Stomach (tissue), 19 donors: ENCODE measurements at places on chromosomes 1 and 21. TPM values are rescaled to one million over a fixed set of nuclear protein-coding genes. Genes with fewer than 3 reads are reported as not detected.

GRCh38 chr1:207502726-207503125 lies 6.8 kb downstream of the CR1 start:
- DNase-seq: no peak

GRCh38 chr1:222031318-222031717 lies 289.4 kb upstream of the DUSP10 start:
- DNase-seq: no peak

DNA sequence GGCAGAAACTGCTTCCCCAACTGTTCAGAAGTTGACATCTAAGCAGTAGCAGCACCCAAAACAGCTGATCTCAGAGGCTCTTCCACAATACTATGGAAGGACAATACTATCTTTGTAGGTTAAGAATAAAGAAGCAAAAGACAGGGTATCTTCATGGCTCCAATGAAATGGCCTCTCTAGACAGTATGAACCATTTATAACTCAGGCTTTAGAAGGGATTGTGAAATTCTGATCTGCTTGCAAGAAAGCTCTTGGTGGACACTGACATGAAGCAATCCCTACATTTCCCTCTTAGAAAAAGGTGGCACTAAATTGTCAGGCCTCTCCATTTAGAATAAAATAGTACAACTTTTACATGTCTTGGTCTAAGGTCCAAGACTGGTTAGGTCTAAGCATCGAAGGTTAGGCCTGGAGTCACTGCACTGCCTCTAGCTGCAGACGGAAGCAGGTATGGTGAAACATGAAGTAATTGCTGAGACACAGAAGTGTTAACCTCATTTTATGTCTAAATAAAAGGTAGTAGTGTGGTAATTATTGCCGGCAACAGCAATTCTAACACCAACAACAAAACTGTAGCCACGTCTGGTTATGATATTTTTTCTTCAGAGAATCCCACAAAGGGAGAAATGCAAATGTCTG lies 50.6 kb upstream of the HP1BP3 start:
- no peak for DNase-seq

DNA sequence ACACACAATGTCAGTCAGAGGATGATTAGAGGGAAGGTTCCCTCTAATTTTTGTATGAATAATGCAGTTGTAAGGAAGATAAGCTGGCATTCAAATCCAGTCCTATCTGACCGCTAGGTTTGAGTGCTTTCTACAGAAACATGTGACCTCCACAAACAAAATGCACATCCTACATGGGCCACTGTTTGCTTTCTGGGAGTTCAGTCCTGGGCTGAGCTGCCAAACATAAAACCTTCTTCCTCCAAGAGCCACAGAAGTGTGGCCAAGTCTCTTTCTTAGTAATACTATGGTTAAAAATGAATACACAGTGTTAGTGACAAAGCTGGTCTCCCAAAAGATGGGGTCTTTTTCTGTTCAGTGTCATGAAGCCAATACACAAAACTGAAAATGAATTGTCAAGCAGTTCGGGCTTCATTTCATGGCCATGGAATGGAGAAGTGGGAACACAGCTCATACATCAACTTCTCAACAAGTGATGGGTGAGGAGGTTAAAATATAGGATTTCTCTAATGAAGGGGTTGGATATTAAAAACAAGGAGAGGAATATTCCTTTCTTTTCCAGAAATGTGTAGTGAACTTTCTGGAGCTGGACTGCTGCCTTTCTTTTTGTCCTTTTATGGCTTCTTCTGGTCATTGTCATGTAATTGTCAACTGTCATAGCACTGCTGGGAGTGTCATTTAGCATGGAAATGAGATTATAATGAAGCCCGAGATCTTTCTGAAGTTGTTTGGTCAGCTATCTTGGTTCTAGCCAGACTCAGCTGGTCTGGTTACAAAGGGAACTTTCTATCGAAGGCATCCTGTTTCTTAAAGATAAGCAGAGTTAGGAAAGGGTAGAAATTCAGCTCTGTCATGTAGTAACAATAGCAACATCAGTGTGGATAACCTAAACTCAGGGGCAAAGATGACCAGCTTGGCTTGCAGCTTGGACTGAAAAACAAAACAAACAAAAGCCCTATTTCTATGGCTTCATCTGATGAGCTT lies 135.1 kb downstream of the CHD1L start:
- no peak for DNase-seq

DNA sequence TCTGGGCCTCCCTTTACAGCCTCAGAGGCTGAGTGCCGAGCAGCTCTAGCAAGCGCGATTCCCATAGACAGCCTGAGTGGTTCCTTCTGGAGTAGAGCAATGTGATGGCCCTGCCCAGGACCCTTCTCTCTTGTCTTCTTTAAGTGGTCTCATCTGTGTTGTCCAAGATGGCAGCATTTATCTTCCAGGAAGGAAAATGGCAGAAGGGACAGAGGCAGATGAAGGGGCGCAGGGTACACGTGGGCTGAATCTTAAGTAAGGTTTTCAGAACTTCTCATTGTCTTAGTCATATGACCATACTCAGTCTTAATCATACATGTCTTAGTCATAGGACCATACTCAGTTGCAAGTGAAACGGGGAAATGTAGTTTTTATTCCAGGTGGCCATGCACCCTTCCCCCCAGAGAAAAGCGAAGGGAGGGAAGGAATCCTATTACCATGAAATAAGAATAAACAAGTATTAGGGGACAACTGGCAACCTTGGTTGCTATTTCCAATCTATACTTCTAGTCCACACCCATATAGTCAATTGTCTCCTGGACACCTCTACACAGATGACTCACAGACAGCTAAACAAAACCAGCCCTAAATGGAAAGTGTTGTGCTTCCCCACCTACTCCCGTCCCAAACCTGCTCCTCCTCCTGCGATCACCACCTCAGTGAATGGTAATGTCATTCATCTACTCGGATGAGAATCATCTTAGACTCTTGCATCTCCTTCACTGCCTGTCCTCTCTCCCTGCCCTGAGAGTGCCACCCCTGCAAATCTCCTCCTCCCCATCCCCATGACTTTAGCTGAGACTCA lies 13.3 kb downstream of the OVAAL start:
- DNase-seq: no peak

DNA sequence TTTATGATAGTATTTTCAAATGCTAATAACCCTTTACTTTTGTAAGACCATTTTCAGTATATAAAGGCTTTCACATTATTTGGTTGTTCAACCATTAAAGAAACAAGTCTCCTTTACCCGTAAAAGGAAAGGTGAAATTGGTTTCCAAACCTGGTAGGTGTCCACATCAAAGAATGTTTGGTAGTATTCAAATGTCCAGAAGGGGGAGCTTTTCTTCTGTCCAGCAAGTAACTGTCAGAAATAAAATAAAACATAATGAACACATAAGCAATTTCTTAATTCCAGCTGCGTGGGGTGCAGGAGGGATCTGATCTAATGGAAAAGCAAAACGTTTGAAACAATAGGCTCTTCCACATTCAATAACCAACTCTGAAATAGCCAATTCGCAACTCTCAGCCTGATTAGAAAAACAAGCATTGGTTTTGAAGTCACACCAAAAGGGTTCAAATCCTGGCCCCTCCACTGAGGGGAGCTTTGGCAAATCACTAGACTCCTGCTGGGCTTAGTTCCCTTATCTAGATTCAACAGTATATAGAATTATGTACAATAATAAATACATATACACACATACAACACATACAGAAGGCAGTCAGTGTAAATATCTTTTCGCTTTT lies 11.0 kb downstream of the YIPF1 start:
- no peak for DNase-seq

- DNase-seq: no peak
Measured at GRCh38 chr1:109881906-109882287, 28.8 kb upstream of the CSF1 start.

- DNase-seq: peak; percentile 26
Measured at GRCh38 chr21:17793246-17794123, 25.7 kb downstream of the C21orf91 start.

DNA sequence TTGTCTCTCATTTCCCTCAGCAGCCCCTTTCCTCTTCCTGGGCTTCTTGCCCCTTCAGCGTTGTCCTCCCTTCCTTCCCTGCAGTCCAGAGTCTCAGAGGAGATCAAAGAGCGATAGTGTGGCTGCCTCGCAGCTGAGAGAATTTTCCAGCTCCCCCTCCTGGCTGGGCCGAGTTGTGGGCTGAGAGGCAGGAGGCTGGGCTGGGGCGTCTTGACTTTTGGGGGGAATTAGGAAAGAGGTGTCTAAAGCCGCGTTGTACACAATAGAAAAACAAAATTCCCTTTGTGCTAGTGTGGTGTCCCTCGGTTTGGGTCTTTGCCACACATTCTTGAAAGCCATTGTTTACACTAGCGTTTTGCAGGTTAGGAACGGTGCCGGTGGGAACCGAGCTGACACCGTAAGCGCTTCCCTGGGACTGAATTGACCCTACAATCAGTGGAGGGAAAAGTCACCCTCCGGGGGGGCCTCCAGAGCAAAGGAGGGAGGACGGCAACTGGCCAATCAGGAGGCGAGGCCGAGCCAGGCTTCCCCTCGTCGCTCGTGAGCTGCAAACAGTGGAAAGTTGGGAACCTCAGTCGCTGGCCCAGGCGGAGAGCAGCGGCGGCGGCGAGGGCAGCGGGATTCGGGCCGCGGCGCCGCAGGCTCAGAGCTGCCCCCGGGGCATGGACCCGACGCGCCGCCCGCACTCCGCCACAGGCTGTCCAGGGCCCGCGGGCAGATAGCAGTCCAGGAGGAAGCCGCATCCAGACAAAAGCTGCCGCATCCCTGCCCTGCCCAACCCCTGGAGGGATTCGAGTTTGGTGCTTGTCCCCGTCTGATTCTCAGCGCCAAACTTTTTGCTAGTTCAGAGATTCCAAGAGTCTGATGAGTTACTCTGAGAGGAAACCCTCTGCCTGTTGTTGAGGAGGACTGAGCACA lies at the start of gene HMCN1:
Gene HMCN1, plus strand, starts transcription at position 574 of the 918 bp plus-strand sequence. CDS start 389 bp downstream, outside the sequence.
- peak; percentile 58 for DNase-seq

GRCh38 chr1:243946946-243947345 lies 96.9 kb upstream of the AKT3 start:
- DNase-seq: no peak

DNA sequence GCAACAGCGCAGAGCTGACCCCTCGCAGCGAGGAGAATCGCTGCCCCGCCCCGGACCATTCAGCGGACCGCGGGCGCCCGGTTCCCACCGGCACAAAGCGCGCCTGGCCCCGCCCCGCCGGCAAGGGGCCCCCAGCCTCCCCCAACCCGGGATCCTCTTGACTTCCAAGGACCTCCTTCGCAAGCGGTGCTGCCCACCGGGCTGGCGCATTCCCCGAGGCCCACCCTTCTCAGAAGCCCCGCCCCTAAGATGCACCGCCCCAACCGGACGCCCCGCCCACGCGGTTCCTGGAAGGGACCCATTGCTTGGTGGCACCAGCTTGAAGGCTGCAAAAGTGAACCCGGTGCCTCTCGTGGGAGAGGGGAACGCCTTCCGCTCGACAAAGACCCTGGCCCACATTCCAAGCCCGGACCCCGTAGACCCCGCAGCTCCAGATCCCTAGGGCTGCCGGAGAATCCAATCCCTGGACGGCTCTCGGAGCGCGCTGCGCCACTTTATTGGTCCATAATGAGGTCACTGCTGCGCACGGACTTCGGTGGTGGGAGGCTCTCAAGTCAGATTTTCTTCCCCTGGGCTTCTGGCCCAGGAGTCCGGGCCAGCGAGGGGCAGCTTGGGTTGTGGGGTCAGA lies 2.0 kb downstream of the HES3 start:
- DNase-seq: peak; percentile 33

- peak; percentile 66 for DNase-seq
Measured at GRCh38 chr1:203796236-203796605, 798 bp downstream of the ZBED6 start.

DNA sequence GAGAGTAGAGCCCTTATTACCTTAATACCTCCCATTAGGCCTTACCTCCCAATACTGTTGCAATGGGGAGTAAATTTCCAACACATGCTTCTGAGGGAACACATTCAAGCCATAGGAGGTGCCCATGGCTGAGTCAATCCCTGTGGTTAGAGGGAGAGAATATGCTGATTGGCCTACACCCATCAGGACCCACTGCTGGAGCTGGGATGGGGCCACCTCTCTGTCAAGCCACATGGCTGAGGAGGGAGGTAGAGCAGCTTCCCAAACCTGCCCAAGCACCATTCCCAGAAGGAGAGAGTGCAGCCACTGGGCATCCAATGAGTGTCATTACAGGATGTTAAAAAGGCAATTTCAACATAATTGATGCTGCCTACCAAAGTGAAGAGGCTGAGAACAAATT lies 228.1 kb downstream of the C1orf94 start:
- DNase-seq: no peak

GRCh38 chr1:156949127-156949526 lies 28.7 kb downstream of the LRRC71 start:
- DNase-seq: no peak

- no peak for DNase-seq
Measured at GRCh38 chr1:94302497-94302896, 65.1 kb upstream of the ARHGAP29 start.

DNA sequence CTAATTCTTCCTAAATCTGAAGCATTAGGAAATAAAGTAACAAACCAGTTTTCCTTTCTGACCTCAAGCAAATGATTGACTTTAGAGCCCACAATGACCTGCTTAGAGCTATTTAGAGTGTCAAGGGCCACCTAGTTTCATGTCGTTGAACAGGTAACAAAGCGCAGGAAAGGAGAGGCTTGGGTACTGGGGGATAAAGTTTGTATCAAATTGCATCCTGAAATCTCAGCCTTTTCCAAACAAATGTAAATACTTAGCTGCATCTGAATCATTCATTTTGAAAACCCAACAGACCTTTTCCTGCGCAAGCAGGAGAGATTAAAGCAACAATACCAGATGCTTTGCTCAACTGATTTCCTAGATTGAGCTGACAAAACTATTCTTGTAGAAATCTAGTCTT lies 121.2 kb downstream of the NRIP1 start:
- no peak for DNase-seq

DNA sequence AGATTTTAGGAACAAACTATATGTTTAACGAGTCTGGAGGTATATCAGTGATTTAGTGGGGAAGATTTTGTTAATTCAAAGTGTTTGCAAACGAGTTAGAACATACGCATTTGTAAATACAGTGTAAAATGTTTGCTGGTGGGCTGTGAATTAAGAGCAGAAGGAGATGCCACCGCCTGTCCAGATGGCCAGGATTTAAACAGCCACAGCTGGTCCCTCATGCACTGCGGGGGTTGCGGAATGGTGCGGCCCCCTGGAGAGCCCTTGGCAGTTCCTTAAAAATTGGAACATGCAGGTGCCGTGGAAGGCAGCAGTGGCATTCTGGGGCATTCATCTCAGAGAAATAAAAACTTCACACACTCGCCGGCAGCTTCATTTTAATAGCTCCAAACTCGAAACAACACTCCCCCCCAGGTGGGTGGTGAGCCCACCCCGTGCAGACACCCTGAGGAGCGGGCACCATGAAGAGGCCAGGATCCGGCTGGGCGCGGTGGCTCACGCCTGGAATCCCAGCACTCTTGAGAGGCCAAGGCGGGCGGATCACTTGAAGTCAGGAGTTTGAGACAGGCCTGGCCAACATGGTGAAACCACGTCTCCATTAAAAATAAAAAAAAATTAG lies 3.5 kb upstream of the C1orf159 start:
- DNase-seq: no peak

GRCh38 chr1:116254776-116255175 lies 118.3 kb upstream of the ATP1A1 start:
- DNase-seq: peak; percentile 20

The LRRC3 gene
- 8.0 TPM for total RNA-seq

The FALEC gene
- total RNA-seq: not detected

The SOX13 gene
- 42.6 TPM for total RNA-seq

The LORICRIN gene
- not detected for total RNA-seq

The SVBP gene
- not detected for total RNA-seq

The COL9A2 gene
- total RNA-seq: 16.3 TPM
